ENCODE measurements at places on chromosomes 4 and X.

DNA sequence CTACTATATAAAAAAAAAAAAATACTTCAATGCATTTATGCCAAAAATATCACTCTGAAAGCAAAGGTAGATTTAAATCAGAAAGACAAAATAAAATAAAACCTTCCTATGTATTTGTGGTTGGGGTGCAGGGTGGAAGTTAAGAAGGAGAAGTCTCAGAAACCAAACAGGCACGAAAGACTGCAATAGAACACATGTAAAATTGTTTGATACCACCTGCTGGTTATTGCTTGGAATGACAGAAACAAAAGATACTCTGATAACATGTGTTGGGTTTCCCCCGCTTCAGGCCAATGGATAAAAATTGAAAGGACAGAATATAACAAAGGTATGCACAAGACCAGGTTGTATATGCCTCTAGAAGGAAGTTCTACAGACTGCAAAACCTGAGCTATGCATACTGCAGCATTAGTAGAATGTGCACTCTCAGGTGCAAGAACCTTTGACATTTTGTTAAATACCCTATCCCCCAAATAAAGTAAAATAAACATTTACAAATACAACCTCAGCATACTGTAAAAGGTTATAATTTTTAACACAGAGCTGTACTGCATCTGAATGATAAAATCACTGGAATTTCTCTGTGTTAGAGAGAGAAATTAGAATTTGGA lies 118.8 kb downstream of the GABRA2 start:
- peak; percentile 16 for DNase-seq

GRCh38 chr4:101593666-101594065 lies 196.9 kb upstream of the BANK1 start:
- no peak for DNase-seq

GRCh38 chrX:13994104-13994503 lies 35.6 kb downstream of the GEMIN8 start:
- no peak for DNase-seq

DNA sequence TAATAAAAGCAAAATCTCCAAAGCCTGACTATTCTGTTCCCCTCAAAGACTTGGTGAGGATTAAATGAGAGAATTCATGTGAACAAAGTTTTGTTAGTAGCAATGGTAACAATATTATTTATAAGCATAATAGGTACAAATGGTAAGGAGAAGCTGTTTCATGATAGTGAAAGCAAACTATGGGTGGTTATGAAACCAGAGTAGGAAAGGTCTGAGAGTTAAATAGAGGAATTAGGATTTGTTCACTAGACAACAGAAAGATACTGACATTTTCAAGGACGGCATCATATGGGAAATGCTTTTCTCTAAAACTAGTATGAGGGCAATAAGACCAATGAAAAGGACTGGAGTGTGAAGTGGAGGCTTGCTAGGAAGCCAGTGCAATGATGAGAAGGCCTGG lies 128.6 kb upstream of the FTHL17 start:
- no peak for DNase-seq

- no peak for DNase-seq
Measured at GRCh38 chr4:81272671-81273070, 57.6 kb upstream of the PRKG2 start.

DNA sequence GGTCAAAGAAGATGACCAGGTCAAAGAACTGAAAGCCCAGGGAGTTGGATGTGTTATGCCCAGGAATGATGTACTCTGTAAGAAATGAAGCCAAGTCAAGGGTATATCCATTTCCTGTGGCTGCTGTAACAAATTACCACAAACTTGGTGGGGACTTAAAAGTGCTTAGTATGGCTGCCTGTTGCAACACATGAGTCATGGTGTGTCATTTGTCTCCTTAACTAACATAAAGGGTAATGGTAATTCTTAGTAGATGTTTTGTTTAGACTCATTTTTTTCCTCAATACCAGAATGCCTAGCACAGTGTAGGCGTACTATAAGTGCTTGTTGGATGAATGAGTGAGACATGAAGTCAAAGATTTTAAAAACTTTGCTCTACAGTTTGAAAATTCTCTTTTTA lies 45.7 kb downstream of the SYTL5 start:
- no peak for DNase-seq

GRCh38 chrX:151393514-151393913 lies 3.5 kb upstream of the VMA21 start:
- no peak for DNase-seq

DNA sequence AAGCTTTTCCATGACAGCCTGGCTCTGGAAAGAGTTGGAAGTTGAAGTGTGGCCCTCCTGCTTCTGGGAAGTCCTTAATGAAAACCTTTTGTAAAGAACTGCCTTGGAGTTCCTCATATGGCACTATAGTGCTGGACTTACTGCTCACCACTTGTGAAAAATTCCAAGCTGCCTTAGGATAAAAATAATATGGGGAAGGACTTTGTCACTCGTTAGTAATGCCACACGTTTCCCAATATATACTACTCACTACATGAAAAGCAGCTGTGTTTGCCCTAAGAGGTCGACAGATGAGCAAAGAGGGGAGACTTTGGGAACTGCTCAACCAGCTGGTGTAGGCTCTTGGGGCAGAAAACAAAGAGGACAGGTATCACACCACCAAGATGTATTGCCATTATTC lies 11.7 kb downstream of the OPHN1 start:
- no peak for DNase-seq

DNA sequence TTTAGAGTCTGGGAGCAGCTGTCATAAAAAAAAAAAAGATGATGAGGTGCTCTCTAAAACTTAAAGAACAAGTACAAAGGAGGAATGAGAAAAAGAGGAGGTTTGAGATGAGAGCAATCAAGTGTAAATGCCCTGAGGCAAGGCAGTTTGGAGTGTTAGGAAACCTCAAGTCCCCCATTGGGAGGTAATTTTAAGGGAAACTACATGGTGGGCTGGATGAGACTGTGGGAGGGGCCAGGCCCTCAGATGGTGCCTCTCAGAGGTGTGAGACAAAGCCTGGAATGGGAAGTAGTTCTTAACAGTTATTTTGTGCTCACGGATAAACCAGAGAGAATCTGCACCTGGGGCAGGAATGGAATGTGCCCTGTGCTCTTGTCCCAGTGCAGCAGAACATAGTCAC lies 1.9 kb upstream of the MAGEB3 start:
- no peak for DNase-seq

GRCh38 chr4:73612032-73612431 lies 8.2 kb downstream of the RASSF6 start:
- no peak for DNase-seq

DNA sequence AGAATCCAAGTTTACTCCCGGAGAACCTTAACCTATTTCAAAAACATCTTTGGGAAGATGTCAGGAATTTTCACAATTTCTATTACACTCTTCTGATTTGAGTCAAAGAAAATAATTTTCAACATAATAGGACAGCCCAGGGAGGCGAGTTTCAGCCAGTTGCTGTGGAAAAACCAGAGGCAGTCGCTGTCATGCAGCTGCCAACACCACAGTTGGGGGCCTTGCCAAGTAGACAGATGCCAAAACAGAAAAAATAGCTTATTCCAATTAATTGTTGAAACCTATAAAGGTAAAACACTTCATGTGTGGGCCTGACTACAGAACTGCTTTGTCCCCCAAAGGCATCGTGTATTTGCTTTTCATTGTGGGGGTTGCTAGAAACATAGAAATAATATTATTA lies 225.8 kb downstream of the DMD start:
- DNase-seq = no peak

- DNase-seq = no peak
Measured at GRCh38 chr4:27042411-27042810, 181.8 kb downstream of the STIM2 start.

DNA sequence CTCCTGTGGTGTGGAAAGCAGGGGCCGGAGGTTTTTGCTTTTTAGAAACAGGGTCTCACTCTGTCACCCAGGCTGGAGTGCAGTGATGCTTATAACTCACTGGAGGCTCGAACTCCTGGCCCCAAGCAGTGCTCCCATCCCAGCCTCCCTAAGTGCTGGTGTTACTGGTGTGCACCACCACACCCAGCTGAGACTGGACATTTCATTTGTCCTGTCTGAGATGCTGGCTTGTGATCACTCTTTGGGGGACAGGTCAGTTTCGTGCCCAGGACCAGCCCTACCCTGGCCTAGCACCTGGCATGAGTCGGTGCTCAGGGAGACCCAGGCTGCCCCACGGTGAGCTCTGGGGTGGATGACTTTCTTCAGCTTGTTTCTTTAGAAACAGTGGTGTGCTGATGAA lies 11.3 kb downstream of the PSAPL1 start:
- no peak for DNase-seq

- DNase-seq = no peak
Measured at GRCh38 chrX:112664924-112665323, 14.8 kb downstream of the LHFPL1 start.

GRCh38 chr4:65223601-65224000 lies 446.7 kb downstream of the EPHA5 start:
- DNase-seq = no peak

GRCh38 chr4:82901183-82901718 lies 716 bp downstream of the THAP9 start:
- DNase-seq = no peak

Measured in NCI-H526 treated with DMSO at 0.1 percent for 48 hours (cell line).